ENCODE measurements at places on chromosomes 4 and X.

GRCh38 chrX:18949291-18949943 lies 34.5 kb downstream of the PHKA2 start:
- no peak for DNase-seq

DNA sequence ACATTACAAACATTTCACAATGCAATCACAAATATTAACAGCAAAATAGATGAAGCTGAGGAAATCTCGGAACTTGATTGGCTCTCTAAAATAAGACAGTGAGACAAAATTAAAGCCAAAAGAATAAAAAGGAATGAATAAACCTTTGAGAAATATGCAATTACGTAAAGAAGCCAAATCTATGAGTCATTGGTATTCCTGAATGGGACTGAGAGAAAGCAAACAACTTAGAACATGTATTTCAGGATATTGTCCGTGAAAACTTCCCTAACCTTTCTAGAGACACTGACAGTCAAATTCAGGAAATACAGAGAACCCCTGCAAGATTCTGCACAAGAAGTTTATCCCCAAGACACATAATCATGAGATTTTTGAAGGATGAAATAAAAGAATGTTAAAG lies 48.4 kb upstream of the SPANXN2 start:
- no peak for DNase-seq

GRCh38 chr4:137545461-137545861 lies 13.2 kb upstream of the PCDH18 start:
- no peak for DNase-seq

DNA sequence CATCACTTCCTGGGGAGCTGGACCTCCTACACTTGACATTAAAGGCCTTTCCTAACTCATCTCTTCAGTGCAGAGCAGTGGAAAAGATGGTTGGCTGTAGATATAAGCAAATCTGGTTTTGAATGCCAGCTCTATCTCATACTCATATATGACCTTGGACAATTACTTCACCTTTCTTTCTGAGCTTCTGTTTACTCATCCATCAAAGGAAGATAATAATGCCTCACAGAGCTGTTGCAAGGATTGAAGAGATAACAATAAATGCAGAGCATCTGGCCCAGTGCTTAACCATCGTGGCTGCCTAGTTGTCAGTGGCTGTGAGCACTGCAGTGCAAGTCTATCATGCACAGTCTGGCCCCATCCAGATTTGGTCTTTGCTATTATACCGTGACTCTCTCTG lies 148.1 kb upstream of the EOLA2 start:
- no peak for DNase-seq

GRCh38 chrX:51743179-51743957 lies at the start of gene GSPT2:
TSS of gene GSPT2 (plus strand) at chrX:51743442. CDS start at chrX:51743627, 185 bp downstream.
- DNase-seq = peak; percentile 46

DNA sequence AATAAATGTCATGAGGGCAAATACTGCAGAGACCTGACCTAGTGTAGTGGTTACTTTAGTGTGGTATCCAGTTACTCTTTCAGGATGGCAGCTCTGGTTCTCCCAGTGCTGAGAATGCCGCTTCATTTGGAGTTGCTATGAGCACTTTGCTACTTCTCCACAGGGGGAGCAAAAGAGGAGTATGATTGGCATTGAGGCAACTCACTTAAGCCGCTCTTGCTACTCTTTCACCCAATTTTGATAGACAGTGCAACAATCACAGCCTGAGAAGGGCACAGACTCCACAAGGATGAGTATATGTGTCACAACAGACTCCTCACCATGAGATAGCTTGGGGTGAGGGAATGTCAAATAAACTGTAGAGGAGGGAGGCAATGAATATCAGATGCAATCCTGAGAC lies 81.2 kb downstream of the NPY1R start:
- DNase-seq = no peak

DNA sequence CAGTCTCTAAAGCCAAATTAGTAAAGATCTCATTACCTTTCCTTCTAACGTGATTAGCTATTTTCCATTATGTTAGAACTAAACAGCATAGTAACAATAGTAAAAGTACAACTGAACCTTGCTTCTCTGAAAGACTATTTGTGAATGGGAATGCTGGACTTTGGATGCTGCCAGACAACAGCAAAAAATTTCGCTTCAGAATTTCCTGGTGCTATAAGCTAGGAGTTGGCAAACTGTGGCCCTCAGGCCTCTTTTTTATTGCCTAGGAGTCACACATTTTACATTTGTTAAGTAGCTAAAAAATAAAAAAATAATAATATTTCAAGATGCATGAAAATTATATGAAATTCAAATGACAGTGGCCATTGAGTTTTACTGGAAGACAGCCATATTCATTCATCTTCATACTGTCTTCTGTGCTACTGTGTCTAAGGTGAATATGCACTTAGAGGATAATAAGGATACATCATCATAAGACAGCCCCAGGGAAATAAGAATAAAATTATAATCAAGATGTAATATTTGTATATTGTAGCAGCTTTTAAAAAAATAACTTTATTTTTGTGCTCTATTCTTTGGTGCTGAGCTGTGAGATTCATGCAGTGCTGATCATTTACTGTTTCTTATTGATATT lies 34.6 kb downstream of the RASGEF1B start:
- no peak for DNase-seq

- DNase-seq = no peak
Observed at GRCh38 chr4:68399306-68399705, 48.0 kb upstream of the TMPRSS11E start.

DNA sequence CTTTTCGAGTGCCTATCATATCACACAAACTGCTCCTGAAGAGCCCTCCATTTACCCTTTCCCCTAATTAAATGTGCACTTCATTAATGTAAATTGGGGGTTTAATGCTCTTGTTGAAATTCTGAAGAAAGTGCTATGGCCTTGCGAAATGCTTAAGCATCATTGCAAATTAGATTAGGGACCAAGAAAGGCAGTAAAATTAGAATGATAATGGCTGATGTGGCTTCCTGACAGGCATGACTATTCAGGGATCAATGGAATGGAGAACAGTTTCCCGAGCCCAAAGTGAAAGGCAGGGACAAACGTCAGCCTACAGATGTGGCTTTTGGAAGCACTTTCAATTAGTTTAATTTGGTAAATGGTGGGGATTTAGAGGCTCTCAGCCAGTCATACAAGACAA lies 120.1 kb downstream of the NKX6-1 start:
- no peak for DNase-seq

DNA sequence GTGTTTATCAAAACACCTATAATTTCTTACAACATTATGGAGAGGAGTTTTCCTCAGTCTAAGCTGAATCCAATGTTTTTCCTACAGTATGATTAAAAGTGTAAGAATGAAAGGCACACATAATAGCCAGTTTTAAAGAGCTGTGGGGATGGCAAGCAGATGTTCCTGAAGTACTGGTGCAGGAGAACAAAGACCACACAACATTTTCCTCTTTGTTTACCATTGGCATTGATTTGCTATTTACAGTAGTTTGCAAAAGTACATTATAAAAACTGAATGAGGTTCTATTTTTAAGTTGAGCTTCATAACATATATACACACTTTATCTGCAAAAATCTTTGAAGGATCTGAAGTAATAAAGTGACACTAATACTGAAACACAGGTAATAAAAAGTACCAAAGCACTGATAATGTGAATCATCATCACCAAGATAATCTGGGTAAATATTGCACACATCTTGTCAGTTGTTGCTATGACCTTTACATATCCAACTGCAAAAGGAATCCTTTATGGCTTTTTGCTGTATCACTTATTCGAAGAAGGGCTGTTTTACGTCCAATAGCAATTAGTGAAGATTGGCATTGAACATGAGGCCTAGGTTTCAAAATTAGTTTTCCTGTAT lies 22.5 kb downstream of the TCEAL1 start:
- DNase-seq = no peak

DNA sequence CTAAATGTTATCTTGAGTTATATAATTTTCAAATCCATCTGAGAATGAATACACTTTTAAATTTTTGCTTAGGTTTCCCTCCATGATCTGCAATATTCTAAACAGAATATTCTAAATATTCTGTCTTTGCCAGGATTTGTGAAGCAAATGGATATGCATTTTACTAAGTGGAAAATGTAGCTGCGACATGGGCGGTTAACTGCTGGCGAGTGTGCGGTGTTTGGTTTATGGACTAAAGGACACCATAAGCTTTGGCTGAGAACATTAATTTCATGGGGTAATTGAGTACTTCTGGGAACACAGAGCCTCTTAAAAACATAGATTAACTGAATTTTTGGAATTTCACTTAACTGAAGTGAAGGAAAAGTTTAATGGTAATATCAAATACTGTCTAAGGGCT lies 153.8 kb upstream of the ETNPPL start:
- no peak for DNase-seq

DNA sequence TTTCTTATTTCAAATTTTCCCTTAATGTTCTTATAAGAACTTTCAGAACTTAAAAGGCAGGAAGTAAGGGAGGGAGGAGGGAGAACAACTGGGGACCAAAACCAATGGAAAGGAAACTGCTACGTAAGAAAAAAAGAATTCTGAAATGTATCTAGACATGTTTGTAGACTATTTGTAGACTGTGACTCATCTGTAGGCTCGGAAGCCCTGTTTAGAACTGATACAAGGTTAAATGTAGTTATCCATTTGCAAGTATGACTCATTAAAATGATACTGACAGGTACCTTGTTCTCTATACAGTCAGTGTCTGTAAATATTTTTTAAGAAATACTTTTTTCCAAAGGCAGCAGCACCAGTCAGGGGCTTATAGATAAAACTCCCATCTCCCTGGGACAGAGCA lies 202.0 kb downstream of the DHX15 start:
- no peak for DNase-seq

DNA sequence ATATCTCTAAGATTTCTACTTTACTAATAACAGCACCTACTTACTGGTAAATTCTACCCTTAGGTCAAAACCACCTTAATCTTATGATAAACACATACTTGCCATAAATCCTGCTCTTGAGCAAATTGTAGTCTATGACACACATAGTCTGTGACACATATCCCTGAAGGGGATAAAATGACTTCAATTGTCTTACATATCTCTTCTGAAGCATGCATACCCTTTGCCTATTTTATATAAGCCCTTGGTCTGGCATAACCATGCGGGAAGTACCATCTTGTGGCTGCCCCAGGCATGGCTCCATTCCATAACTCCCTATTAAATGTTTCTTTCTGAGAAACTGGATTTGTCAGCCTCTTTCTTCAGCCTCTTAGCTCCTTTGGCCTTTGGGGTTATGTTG lies 248.9 kb downstream of the SLC7A11 start:
- no peak for DNase-seq

DNA sequence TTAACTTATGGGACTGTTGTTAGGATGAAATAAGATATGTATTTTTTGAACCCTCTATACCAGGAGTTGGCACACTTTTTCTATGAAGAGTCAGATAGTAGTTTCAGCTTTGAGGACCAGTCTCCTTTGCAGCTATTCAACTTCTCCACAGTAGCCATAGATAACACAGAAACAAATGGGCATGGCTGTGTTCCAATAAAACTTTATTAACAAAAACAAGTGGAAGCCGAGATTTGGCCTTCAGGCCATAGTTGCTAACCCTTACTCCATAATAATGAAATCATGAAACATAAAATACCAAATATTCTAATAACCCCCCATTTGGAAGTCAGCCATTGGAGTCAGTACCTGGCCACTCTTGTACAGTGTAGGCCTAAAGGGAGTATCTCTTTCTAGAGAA lies 30.6 kb downstream of the ARX start:
- no peak for DNase-seq

- no peak for DNase-seq
Observed at GRCh38 chr4:184968366-184968765, 49.9 kb upstream of the HELT start.
